ENCODE measurements at places on chromosomes 16 and 17. TPM values are rescaled to one million over a fixed set of nuclear protein-coding genes. Genes with fewer than 3 reads are reported as not detected.

Gene KATNB1
- 18.7 TPM for total RNA-seq

Gene KRT33B
- not detected for total RNA-seq

Gene TBC1D3B
- total RNA-seq = 3.2 TPM

Gene UMOD
- total RNA-seq = not detected

Gene CRYM
- 1.3 TPM for total RNA-seq

Gene SPHK1
- 18.4 TPM for total RNA-seq

Gene GRAPL
- total RNA-seq = 0.16 TPM

Gene AGRP
- not detected for total RNA-seq

Gene TMEM97
- total RNA-seq = 10.1 TPM

Gene FLYWCH2
- 47.5 TPM for total RNA-seq

Gene RGS11
- total RNA-seq = 1.4 TPM

Gene BRD7
- 28.2 TPM for total RNA-seq

Gene TMC6
- total RNA-seq = 0.47 TPM

Gene EFNB3
- total RNA-seq = 0.95 TPM

Gene CFAP119
- total RNA-seq = 0.69 TPM

Gene SLC35G6
- total RNA-seq = not detected

Gene MEOX1
- total RNA-seq = 0.16 TPM

Gene TBC1D3D
- total RNA-seq = 0.16 TPM

Gene TEKT3
- not detected for total RNA-seq

Gene MMP28
- 1.4 TPM for total RNA-seq

Gene UNK
- 12.3 TPM for total RNA-seq

Gene KCNJ16
- under 0.01 TPM for total RNA-seq

Gene SHCBP1
- 5.7 TPM for total RNA-seq

Gene KRT25
- not detected for total RNA-seq

Gene KNOP1
- total RNA-seq = 10.2 TPM

Gene RTN4RL1
- total RNA-seq = 0.47 TPM

Gene RNF135
- total RNA-seq = 7.0 TPM

Gene B4GALNT2
- total RNA-seq = under 0.01 TPM

Gene MYCBPAP
- total RNA-seq = 2.6 TPM

All from bronchial smooth muscle cell (primary cell).